ENCODE measurements at places on chromosomes 1 and 21.

GRCh38 chr1:157133426-157133825 lies 4.8 kb downstream of the ETV3 start:
- no peak for DNase-seq

DNA sequence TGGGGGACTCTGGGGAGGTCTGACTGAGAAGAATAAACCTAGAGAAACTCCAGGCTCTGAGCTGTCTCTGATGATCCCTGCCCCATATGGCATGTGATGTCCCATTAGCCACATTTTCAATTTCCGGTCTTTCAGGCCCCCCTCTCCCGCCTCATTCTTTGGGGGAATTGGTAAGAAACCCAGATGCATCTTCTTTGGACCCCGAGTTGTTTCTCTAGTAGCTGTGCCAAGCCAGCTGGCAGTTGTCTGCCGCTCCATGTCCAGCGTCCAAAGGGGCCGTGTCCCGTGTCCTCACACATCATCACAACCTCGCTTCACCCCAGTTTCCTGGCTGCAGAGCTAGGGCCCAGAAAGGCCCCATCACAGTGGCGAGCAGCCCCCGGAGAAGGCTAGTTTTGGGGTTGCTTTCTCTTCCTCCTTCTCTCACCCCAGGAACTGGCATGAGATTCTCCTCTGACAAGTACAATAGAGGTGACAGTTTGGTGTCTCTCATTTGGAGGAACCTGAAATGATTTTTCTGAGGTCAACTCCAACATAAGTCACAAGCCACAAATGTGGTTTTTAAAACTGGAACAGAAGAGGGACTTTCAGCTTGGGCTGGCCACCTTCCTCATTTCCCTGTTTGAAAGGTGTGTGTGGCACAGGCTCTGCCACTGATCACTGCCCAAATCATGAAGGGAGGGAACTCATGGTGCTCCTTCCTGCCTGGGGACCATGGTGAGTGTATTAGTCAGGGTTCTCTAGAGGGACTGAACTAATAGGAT lies 6.4 kb upstream of the GPR157 start:
- DNase-seq, result no peak

- DNase-seq, result no peak
Observed at GRCh38 chr1:108570998-108571401, 11.1 kb downstream of the EEIG2 start.

GRCh38 chr1:35475856-35476674 lies 81.1 kb downstream of the KIAA0319L start:
- no peak for DNase-seq

DNA sequence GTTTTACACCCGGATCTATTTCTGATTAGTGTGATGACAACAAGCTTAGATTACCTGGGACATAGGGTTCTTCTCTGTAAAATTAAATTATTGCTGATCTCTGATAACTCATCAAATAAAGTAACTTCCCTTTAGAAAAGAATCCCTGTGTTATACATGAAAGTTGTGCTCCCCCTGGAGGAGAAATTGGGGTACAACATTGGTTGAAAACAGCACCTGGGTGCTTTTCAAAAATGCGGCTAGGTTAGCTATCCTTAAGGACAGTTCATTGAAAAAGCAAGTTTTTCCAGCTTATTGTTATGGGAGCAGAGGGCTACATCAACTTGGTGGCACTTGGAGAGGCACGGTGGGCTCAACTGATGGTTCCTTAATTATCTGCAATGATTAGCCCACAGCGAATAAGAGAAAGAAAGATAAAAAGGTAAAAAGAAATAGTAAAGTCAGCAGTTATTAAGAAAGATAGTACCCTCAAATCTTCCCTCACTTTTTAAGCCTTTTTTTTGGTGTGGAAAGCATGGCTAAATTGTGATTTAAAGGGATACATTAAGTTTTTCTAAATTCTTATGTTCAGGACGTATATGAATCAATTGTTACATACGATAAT lies 97.8 kb downstream of the FMN2 start:
- peak; percentile 53 for DNase-seq

DNA sequence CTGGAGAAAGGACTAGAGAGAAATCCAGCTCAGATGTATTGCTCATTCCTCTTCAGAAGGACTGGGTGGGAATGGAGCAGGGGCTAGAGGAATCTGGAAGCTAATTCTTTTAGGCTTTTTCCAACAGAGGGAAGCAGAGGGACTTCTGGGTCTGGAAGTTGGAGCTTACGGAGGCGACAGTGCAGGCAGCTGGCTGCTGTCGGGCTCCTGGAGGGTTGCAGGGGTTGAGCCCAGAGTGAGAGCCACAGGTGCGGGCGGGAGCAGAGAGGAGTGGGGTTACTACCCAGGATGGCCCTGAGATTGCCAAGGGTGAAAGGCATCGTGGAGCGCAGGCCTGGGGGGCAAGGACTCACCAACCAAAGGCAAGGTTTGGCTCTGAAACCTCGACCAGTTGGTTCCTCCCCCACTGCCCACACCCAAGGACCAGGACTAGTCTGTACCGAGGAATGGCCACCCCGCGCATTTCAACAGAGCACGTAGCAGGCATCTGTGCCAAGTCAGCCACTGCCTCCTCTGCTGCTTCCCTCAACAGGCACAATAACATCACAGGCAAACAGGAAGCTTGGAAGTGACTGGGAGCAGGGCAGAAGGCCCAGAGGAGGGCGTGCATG lies 22.7 kb upstream of the EDN2 start:
- no peak for DNase-seq

GRCh38 chr1:61436016-61436415 lies 288.9 kb downstream of the TM2D1 start:
- no peak for DNase-seq

DNA sequence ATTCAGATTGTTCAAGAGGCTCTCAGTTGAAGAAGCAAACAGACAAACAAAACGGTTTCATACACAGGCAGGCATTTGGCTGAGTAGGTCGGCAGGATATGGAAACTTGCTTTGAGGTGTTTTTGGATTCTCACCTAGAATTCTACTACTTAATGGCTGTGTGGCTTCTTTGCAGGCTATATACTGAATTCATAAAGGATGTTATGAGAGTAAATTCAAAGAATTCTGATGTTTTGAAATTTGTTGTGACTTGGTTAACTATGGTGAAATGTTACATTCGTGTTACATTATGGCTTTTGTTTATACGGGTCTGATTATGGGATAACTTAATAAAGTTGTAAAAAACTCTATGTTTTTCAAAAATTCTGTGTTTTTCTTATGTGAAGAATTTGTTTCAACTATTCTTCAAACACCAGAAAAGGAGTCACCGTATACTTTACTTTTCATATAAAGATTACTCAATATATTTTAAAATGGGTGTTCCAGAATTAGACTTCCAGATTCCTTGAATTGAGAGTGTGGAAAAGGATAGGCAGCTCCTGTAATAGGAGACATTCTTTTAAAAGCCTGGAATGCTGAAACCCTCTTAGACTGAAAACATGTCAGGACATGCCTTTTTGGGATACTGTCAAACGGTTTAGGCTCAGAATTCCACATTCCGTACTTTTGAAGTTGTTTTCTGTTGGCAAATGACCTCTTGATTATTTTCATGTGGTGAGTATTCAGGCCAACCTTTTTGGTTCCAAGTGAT lies 8.2 kb upstream of the IRF2BP2 start:
- DNase-seq, result peak; percentile 88

DNA sequence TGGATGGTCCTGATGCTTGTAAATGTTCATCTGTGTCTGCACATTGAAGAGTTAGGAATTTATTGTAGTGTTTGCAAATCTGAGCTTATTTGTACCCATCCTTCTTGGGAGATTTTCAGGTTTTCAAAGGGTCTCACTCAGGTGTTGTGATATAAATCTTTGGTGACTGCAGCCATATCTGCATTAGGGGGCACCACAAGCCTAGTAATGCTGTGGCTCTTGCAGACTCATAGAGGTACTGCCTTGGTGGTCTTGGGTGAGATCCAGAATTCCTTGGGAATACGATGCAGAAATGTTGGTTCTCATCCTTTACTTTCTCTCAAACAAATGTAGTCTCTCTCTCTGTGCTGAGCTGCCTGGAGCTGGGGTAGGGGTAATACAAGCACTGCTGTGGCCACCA lies 405.9 kb downstream of the TTLL7 start:
- peak; percentile 7 for DNase-seq

GRCh38 chr1:204925701-204926100 lies 55.0 kb downstream of the NFASC start:
- no peak for DNase-seq

DNA sequence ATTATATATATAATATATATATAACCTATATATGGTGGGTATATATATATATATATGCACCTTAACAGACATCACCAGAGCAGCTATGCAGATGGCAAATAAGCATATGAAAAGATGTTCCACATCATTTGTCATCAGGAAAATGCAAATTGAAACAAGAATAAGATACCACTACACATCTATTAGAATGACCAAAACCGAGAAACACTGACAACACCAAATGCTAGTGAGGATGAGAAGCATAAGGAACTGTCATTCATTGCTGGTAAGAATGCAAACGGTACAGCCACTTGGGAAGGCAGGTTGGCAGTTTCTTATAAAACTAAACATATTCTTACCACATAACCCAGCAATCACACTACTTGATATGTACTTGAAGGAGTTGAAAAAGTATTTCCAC lies 219.8 kb upstream of the PRMT6 start:
- no peak for DNase-seq

DNA sequence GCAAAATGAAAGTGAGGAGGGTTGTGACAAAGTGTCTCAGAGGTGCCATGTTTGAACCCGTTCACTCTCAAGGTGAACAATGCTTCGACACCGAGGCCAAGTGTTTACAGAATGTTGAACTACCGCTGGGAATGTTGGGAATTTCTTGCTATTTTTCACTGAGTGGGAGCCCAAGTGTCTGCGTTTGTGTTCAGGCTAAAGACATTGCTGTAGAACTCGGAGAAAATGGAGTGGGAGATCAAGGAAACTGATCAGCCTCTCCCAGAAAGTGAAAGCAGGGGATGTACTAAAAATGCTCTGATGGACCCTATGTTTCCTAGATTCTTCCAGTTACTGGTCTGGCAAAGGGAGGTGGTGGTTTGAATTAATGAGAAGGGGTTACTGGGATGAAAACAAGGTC lies 207.5 kb downstream of the BACH1 start:
- DNase-seq, result no peak

- no peak for DNase-seq
Observed at GRCh38 chr1:18233176-18233864, 125.7 kb downstream of the IGSF21 start.

- no peak for DNase-seq
Observed at GRCh38 chr1:6596886-6597776, 5.5 kb downstream of the KLHL21 start.

DNA sequence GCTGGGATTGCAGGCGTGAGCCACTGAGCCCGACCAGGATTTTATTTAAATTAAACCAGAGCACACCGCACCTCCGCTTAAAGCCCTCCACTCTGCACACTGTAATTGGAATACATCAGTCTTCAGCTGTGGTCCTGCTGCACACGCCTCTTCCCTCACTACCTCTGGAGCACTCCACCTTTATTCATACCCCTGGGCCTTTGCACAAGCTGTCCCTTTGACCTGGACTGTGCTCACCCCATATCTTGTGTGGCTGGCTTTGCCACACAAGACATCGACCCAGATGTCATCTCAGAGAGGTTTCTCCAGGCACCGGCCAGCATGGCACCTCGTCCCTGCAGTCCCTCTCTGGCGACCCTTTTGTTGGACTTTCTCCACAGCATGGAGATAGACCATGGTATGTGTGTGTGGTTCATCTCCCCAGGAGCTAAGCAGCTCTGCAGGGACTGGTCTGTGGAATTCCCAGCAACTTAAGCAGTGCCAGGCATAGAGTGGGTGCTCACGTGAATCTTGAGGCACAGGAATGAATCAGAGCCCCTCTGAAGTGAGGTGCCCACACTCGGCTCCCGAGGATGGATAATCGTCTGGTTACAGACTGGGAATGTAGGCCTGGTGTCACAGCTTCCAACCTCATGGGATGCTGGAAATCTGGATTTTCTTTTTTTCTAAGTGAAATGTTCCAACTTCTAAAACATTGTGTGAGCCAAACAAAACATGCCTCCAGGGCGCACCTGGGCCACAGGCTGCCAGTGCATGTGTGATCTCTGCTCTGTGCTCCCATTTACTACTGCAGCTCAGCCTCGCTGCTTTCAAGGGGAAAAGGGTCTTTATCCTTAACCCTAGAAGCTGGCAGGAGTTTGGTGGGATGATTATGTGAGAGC lies 61.9 kb downstream of the EVA1C start:
- no peak for DNase-seq

DNA sequence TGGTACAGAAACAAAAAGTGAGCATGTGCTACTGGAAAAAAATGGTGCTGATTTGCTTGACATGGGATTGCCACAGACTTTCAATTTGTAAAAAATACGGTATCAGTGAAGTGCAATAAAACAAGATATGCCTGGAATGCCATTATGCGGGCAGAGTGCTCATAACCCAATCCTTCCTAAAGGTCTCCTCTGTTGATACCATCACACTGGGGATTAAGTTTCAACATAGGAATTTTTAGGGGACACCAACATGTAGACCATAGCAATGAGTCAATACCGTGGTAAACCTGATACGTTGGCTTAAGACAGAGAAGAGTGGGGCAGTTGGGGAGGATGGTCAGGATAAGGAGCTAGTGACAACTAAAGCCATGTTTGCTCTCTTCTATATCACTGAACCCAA lies 20.5 kb downstream of the MX1 start:
- peak; percentile 74 for DNase-seq

DNA sequence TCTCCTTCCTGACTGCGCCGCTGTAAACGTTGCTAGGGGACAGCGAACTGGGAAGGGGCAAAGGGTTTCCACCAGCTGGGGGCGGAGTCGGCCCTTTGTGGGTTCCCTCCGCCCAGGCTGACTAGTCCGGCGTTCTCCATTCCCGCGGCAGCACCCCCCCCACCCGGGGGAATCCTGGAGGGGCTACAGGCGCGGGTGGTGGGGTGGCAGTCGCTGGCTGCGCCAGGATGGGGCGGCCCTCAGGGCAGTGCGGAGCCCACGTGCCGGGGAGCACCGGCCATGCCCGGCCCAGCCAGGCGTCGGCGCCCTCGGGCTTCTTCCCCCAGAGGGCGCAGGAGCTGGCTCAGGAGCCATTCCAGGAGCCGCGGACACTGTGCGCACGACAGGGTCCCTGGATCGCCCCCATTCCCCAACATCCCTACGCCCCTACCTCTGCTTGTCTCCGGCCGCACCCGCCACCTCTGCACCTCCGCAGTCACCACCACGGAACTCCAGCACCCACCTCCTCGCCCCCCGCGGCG lies 476 bp downstream of the BATF3 start:
- peak; percentile 44 for DNase-seq

DNA sequence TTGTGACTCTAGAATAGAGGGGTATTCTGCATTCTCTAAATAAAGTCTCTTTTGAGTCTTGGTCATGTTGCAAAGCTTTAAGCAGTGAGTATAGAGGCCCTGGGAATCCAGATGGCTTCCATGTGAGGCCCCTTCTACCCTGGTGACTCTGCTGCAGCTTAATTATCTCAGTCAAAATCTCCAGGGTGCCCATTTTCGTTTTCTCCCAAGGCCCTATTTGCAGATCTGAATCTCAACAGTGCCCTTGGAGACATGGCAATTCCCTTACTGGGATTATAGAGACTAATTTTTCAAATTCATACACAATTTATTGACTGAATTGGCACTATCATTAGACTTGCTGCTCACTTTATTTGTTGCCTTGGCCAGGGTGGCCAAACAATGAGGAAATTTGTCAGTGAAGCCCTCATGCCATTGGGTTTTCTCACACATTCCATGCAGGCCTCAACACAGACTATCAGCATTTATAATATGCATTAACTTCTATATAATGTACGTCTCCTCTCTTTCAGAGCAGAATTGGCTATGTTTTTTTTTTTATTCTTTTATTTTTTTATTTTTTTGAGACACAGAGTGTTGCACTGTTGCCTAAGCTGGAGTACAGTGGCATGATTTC lies 35.1 kb downstream of the PROX1 start:
- DNase-seq, result peak; percentile 4
